ENCODE measurements at places on chromosomes 6 and 20.

- no peak for DNase-seq
Observed at GRCh38 chr6:11064836-11065235, 20.7 kb upstream of the ELOVL2 start.

DNA sequence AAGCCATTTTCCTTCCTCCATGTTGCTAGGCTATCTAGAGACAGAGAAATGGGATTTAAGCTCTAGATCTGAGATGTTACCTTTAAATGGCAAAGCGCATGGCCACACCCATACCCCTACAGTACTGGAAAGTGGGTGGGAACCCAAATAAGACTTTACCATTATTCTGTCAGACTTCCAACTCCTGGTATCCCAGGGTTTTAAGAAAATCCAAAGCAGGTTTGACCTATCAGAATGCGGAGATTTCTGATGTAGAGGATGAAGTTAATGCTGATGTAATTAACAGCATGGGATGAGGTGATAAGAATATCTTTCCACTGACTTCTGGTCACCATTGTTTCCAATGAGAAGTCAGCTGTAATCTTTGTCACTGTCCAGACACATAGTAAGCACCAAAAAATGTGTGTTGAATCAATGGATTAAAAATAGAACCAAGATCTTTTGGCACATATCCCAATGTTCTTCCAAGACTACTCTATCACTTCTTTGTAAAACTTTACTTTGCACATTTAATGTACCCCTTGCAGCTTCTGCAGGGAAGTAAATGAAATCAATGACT lies 140.8 kb upstream of the INSM1 start:
- DNase-seq = no peak

GRCh38 chr20:23640018-23640601 lies 2.4 kb upstream of the CST3 start:
- no peak for DNase-seq

DNA sequence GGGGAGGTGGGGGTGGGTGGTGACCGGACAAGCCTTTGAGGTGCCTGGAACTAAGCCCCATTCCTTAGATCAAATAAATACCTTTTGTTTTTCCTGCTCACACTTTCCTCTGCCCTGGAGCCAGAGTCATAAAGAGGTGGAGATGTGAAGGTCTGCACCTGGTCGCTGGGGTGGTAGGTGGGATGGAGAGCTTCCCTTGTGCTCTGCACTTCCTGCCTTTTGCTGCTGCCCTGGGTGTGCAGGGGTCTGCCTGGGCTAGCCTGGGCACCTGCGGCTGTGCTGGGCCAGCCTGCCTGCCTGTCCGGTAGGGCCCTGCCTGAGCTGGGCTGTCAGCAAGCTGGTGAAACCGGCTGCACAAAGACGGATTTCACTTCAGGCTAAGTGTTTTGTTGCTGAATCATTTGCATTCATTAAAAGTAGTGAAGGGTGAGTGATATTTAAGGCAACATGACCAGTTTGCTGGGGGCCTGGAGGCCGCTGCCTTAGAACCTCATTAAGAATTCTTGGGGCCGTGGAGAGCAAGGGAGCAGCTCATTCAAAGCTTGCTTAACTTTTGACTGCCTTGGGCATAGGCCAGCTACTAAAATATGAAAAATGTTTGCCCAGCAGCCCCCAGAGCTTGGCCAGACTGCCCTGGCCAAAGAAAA lies 20.5 kb downstream of the PTK7 start:
- peak; percentile 93 for DNase-seq

DNA sequence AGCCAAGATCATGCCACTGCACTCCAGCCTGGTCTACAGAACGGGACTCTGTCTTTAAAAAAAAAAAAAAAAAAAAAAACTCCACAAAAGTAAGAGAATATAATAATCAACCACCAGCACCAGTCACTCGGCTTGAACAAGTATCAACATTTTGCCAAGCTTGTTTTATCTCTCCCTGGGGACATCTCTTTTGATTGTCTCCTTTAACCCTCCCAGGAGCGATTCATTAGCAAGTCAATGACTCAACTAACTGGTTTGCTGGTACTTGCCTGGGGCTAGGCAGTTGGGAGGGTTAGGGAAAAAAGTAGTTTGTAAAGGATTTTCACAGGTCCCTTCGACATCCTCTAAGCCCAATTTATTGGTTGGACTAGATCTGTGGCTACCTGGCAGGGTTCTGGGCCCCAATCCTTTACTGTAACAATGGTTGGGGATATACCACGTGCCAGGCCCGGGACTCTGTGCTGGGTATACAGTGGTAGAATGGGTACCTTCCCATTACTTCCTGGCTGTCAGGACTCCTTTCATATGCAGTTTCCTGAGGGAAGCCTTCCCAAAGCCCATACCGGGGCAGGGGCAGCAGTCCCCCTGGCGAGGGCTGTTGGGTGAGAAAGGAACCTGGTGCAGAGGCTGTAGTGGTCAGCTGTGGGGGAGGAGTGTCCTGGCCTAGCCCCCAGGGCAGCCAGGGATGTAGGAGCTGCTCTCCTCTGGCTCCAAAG lies 12.2 kb downstream of the TGIF2 start:
- peak; percentile 73 for DNase-seq

GRCh38 chr6:128807577-128807976 lies 75.4 kb upstream of the LAMA2 start:
- peak; percentile 55 for DNase-seq

DNA sequence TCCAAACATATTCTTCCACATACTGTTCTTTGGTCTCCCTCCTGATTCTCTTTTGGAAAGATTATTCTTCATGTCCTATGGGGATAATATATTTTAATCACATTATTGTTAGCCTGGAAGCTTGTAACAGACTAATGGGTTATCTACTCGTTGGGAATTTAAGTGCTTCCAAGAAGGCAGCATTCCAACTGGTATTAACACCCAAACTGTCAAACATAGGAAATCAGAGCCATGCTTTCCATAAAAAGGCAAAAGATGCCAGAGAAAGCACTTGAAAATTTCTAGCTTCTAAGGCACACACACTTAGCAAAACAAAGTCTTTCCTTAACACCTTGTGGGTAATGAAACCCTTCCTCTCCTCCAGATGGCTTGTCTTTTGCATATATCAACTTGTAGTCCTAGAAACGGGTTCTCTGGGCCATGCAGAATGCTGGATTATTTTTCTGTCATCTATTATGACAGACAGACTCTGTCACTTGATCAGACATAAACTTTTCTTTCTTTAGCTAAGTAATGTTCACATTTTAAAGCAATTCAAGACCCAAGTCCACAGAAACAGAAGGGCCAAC lies 41.5 kb downstream of the B4GALT5 start:
- no peak for DNase-seq

DNA sequence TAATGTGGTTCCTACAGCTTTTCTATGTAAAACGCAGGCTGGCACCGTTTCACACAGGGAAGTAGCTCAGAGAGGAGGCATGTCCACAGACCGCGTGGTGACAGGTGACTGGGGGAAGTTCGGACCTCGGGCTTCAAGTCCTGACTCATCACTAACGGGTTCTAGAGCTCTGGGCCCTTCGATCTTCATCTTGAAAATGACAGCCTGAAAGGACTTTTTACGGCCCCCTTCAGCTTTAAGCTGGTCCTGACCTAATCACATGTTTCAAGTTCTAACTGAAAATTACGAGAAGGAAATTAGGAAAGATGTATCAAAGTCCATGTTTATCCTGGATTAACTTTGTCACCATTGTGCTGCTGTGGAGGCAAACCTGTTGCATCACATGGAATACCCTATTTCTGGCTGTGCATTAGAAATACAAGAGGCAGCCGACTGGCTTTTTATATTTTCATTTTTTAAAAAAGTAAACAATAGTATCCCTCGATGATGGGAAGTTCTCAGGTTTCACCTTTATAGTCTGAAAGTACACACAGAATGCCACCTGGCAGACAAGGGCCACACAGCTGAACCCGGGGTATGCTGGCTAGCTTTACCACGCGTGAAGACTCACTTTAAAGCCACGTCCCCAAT lies 2.0 kb downstream of the MAN1A1 start:
- no peak for DNase-seq

DNA sequence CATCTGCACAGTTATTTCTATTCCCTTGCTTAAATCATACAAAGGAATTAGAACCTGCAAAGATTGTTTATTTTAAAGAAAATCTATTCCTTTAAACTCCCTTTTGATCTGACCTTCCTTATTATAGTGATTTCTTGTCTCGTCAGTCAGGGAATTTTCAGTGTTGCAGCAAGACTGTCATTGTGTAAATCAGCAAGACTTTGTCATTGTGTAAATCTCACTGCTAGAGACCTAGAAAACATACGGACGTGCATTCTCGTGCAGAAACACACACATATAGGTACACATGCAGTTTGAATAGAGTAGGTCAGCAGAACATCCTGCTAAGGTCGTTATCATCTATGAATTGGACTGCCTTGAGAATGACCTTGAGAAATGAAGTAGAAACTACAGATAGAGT lies 6.2 kb upstream of the SGK1 start:
- no peak for DNase-seq

GRCh38 chr6:25296217-25296905 lies 17.2 kb downstream of the CARMIL1 start:
- DNase-seq = no peak

DNA sequence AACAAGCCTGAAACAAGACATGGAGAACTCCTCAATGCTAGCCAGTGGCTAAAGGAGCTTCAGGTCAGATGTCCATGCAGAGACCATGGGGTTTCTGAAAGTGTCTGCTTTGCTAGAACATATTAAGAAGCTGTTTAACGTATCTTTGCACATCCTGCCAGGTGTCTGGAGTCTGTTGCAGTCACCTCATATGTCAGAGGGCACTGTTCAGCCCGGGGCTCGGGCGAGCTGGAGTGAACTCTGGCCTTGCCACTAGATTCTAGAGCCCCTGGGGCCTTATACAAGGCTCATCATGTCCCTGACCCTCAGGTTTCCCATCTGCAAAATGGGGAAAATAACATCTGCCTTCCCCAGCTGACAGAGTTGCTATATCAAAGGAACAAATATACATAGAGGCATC lies 59.0 kb downstream of the PRDM1 start:
- no peak for DNase-seq

- DNase-seq = no peak
Observed at GRCh38 chr6:37850728-37851285, 31.3 kb downstream of the ZFAND3 start.

Data from fibroblast of skin of scalp (primary cell).